ENCODE measurements at places on chromosomes 12 and 14. TPM values are rescaled to one million over a fixed set of nuclear protein-coding genes. Genes with fewer than 3 reads are reported as not detected.

- no peak for DNase-seq
Measured at GRCh38 chr12:51005671-51006070, 20.5 kb downstream of the SLC11A2 start.

GRCh38 chr12:7090222-7090998 lies 1.8 kb downstream of the C1R start:
- DNase-seq = no peak

DNA sequence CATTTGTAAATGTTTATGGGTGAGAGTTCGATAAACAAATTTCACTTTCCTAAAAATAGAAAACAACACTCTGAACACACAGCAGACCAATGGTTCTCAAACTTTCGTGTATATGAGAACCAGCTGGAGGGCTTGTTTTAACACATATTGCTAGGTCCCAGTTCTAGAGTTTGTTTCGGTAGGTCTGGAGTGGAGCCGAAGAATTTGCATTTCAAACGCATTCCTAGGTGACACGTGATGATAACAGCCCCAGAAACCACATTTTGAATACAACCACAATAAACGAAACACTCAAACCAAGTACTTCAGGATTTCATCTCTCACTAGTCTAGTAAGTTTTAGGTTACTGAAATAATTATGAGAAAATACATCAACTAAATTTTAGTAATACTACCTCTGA lies 17.1 kb downstream of the SEC23A start:
- DNase-seq = no peak

- DNase-seq = no peak
Measured at GRCh38 chr12:109679501-109680263, 33.9 kb upstream of the FAM222A start.

- peak; percentile 91 for DNase-seq
Measured at GRCh38 chr14:35336494-35337268, 44.5 kb downstream of the PSMA6 start.

GRCh38 chr12:76836633-76837032 lies 42.2 kb downstream of the CSRP2 start:
- no peak for DNase-seq

GRCh38 chr14:50116181-50116956 lies at the start of gene VCPKMT:
TSS of gene VCPKMT (minus strand) at chr14:50116572. CDS start at chr14:50116552, 20 bp downstream.
- peak; percentile 94 for DNase-seq

- no peak for DNase-seq
Measured at GRCh38 chr12:3263939-3264922, 187.1 kb downstream of the TSPAN9 start.

- no peak for DNase-seq
Measured at GRCh38 chr14:90675399-90675798, 140.8 kb downstream of the TTC7B start.

- no peak for DNase-seq
Measured at GRCh38 chr14:89856871-89857345, 97.6 kb downstream of the EFCAB11 start.

The TAS2R43 gene
- total RNA-seq = 0.35 TPM

The LRRC9 gene
- total RNA-seq = 0.37 TPM

The MSI1 gene
- total RNA-seq = 2.6 TPM

The TSHR gene
- total RNA-seq = not detected

The PIK3C2G gene
- 38.8 TPM for total RNA-seq

The ZBTB1 gene
- total RNA-seq = 38.5 TPM

The TAS2R10 gene
- total RNA-seq = 0.92 TPM

The PPFIA2 gene
- 2.6 TPM for total RNA-seq

The NXPH4 gene
- total RNA-seq = 0.83 TPM

The CLEC4A gene
- total RNA-seq = 1.6 TPM

Data from mucosa of gallbladder (tissue), 1 donor.